ENCODE measurements at places on chromosomes 6 and 20. TPM values are rescaled to one million over a fixed set of nuclear protein-coding genes. Genes with fewer than 3 reads are reported as not detected.

Gene SCUBE3
- 0.11 TPM for polyA plus RNA-seq

Gene SLC13A3
- 2.2 TPM for polyA plus RNA-seq

Gene SLC17A9
- polyA plus RNA-seq = 2.0 TPM

Gene SPATA2
- 4.7 TPM for polyA plus RNA-seq

Gene EDN3
- 0.07 TPM for polyA plus RNA-seq

Gene TRIM31
- polyA plus RNA-seq = 0.21 TPM

Gene SHLD1
- polyA plus RNA-seq = 3.6 TPM

Gene BLCAP
- 24.0 TPM for polyA plus RNA-seq

Gene NUDT3
- 20.7 TPM for polyA plus RNA-seq

Gene LYRM4
- 11.6 TPM for polyA plus RNA-seq

Gene HMGN3
- 51.7 TPM for polyA plus RNA-seq

Gene C6orf132
- polyA plus RNA-seq = 6.2 TPM

Gene HAO1
- not detected for polyA plus RNA-seq

Gene HECA
- 11.6 TPM for polyA plus RNA-seq

Gene PTPRT
- 0.04 TPM for polyA plus RNA-seq

Gene AGER
- polyA plus RNA-seq = 3.3 TPM

Gene SIM1
- polyA plus RNA-seq = 0.22 TPM

Gene VARS1
- 29.1 TPM for polyA plus RNA-seq

Gene TFAP2D
- polyA plus RNA-seq = not detected

Gene SNAP25
- 0.46 TPM for polyA plus RNA-seq

Gene SMIM29
- polyA plus RNA-seq = 15.6 TPM

Gene CALHM4
- polyA plus RNA-seq = not detected

Gene SLC22A23
- 7.2 TPM for polyA plus RNA-seq

Gene C6orf58
- not detected for polyA plus RNA-seq

Gene SPAG4
- 45.5 TPM for polyA plus RNA-seq

Gene TAF4
- polyA plus RNA-seq = 5.8 TPM

Gene COQ3
- polyA plus RNA-seq = 11.4 TPM

Gene SCRT2
- not detected for polyA plus RNA-seq

Gene DBNDD2
- 29.0 TPM for polyA plus RNA-seq

Gene SLC35F1
- polyA plus RNA-seq = 0.49 TPM

Gene LY6G6C
- not detected for polyA plus RNA-seq

Gene CNKSR3
- polyA plus RNA-seq = 6.5 TPM

Gene MYB
- polyA plus RNA-seq = 0.22 TPM

Gene TMEM244
- polyA plus RNA-seq = not detected

Gene SYCP2L
- polyA plus RNA-seq = 0.34 TPM

Gene MYMX
- polyA plus RNA-seq = 1.2 TPM

All from adipose tissue (tissue), 3 donors.